ENCODE measurements at places on chromosomes 3 and 15. TPM values are rescaled to one million over a fixed set of nuclear protein-coding genes. Genes with fewer than 3 reads are reported as not detected.
A peak's percentile ranks its signal among the peaks of the same experiment; 100 is the strongest.

DNA sequence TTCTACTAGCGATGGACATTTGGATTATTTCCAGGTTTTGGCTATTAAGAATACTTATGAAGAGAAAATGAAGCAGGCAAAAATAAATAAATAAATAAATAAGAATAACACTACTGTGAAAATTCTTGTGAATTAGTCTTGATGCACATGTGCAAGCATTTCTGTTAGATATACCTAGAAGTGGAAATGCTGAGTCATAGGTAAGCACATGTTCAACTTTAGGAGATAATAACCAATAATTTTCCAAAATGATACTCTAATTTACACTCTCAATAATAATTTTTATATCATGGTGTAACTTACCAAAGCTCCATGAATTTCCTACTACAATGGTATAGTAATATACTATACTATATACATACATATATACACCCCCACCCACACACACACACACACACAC, 23.4 kb downstream of the EMC4 start:
- no peaks in the 10 kb centered on the region for H3K4me1 ChIP-seq
- H3K36me3 ChIP-seq: peaks cover 19% of the 10 kb centered on the region
- no peaks in the 10 kb centered on the region for H3K27me3 ChIP-seq
- H3K27ac ChIP-seq: no peak overlapping the region
- no peak overlapping the region for H3K4me3 ChIP-seq
- DNase-seq: no peak

- no peaks in the 10 kb centered on the region for H3K36me3 ChIP-seq
- no peak overlapping the region for H3K4me3 ChIP-seq
- peaks cover 15% of the 10 kb centered on the region for H3K4me1 ChIP-seq
- no peak for DNase-seq
- H3K27ac ChIP-seq: no peak overlapping the region
- H3K27me3 ChIP-seq: no peaks in the 10 kb centered on the region
Observed at GRCh38 chr15:31499236-31499952, 172.8 kb downstream of the KLF13 start.

Gene MCF2L2
- 0.14 TPM for total RNA-seq

GRCh38 chr3:112627919-112628466, 12.9 kb downstream of the CCDC80 start:
- H3K4me3 ChIP-seq: no peak overlapping the region
- no peaks in the 10 kb centered on the region for H3K27me3 ChIP-seq
- no peak for DNase-seq
- no peaks in the 10 kb centered on the region for H3K4me1 ChIP-seq
- no peak overlapping the region for H3K27ac ChIP-seq
- no peaks in the 10 kb centered on the region for H3K36me3 ChIP-seq

- H3K36me3 ChIP-seq: no peaks in the 10 kb centered on the region
- H3K27ac ChIP-seq: no peak overlapping the region
- DNase-seq: peak; percentile 21
- no peaks in the 10 kb centered on the region for H3K27me3 ChIP-seq
Observed at GRCh38 chr3:23785097-23785645, 20.6 kb upstream of the UBE2E1 start.

Gene FRMD4B
- 31.0 TPM for total RNA-seq

Gene C2CD4B
- 6.2 TPM for total RNA-seq

Gene INKA1
- total RNA-seq: 5.3 TPM

Gene BFSP2
- not detected for total RNA-seq

Gene SEMA3F
- 6.7 TPM for total RNA-seq

GRCh38 chr15:90513448-90513847, 16.3 kb upstream of the CRTC3 start:
- no peaks in the 10 kb centered on the region for H3K27me3 ChIP-seq
- H3K36me3 ChIP-seq: no peaks in the 10 kb centered on the region
- DNase-seq: no peak
